Activated naive CD8-positive, alpha-beta T cell treated with anti-CD3 and anti-CD28 coated beads, Interleukin-2, amount 10 ng/mL, durations not matched to agents 7 days and 5 days (primary cell): ENCODE measurements at places on chromosomes 6 and 20. TPM values are rescaled to one million over a fixed set of nuclear protein-coding genes. Genes with fewer than 3 reads are reported as not detected.

ZSCAN23 gene
- total RNA-seq, result 1.3 TPM

PRR3 gene
- total RNA-seq, result 22.5 TPM

- no peak for DNase-seq
Measured at GRCh38 chr6:44258921-44259320, 1.6 kb upstream of the SLC35B2 start.

DNA sequence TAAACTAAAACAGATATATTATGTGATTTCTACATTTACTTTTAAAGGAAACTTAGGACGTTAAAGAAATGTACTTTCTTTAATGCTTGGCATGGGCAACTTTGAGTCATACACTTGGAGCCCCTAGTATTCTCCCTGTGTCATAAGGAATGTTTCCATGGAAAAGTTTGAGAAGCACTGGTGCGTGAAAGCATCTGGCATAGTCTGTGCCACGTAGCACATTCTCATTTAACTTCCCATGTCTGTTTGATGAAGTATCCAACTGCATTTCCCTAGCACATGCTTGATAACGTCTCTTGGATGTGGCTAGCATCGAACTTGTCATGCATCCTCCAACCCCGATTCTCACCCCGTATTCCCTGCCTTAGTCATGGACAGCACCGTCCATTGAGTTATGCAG is 172.0 kb downstream of the TBC1D7 start:
- no peak for DNase-seq

DNA sequence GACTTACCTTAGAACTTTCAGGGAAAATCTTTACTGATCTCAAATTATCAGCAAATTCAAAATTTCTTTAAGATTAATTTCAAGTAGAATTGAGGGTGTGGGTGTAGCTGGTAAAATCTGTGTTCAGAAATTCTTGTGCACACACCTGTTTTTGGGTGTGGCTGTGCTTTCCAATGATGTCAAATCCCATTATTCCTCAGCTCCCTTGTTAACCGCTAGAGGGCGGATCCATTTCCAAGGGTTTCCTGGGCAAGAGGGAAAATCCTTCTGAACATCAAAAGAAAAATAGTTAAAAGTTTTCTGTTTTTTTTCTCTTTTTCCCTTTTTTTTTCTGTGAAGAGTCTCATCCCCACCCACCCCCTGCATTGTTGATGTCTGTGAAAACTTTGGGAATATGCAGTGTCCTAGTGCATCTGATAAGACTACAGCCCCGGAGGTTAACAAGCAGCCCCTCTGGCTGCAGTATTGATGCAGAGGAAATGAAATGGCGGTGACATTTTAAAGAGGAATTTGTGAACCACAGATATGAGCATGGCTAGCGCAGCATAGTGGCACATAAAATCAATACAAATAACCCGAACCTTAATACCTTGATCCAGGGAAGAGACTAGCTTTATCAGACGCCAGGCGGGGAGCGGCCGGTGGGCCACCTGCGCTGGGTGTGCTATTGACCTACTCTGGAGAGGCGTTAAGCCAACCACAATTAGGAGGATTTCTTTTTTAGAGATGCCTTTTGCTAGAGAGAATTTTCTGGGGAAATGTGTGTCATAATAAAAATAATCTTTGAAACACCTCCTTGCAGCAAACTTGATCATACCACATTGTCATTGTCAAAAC is 130.9 kb downstream of the FOXA2 start:
- DNase-seq, result no peak

DNA sequence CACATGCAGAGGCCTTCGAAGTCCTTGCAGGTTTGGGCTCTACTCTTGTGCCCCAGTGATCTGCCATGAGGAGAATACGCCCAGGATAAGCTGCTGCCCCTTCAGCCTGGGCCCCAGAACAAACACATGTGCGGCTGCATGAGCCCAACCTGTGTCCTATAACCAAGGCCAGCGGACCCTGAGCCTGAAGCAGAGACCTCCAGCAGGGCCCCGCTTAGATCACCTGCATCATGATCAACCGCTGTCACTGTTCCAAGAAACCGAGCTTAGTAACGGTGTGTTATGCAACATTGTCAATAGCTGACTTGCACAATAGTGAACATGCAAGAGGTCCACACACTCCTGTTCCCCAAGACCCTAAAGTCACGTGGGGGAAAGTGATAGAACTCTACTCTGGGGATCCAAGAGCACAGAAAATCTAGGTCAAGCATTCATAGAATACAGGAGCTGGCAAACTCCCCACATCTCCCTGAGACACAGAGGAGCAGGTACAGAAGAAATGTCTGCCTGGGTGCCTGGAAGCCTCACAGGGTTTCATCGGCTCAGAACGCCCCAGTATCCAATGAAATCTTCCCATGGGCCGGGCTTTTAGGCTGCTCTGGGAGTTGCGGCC is 136.2 kb downstream of the BMP7 start:
- DNase-seq, result no peak

DNA sequence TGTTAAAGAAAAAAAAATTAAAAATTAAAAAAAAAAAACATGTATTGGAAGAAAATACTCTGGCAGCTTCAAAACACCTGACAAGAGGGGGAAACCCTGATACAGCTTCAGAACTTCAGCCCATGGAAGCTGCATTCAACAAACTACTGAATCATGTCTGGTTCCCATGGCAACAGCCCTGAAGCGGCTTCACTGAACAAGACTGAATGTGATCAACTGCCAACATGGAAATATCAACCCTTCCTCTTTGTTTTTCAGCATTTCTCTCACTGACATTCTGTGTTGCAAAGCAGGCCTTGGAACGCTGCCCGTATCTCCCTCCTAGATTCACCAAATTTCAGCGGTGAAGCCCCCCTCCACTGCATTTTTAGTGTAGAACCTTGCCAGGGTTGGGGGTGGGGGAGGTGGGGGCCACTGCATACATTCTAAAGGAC is 91.3 kb upstream of the SHLD1 start:
- DNase-seq, result no peak

GRCh38 chr6:44219053-44219814 is 2.5 kb downstream of the MYMX start:
- peak; percentile 56 for DNase-seq

DNA sequence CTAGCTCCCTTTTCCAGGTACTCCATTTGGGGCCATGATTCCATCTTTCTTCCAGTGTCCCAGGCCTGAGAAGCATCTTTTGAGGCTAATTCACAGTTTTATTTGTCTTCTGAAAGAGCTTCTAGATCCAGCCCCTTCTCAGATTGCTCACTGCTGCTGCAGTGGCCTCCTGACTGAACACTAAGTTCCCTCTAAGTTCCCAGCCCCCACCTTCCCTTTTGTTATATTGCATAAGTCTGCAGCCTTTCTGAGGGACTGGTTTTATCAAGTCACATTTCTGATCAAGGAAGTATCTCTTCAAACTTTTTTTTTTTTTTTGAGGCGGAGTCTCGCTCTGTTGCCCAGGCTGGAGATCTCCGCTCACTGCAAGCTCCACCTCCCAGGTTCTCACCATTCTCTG is 10.7 kb downstream of the MAPRE1 start:
- DNase-seq, result no peak

- no peak for DNase-seq
Measured at GRCh38 chr6:37546141-37546871, 46.6 kb upstream of the CCDC167 start.

GRCh38 chr6:12034349-12034748 is 22.2 kb downstream of the HIVEP1 start:
- no peak for DNase-seq

- DNase-seq, result no peak
Measured at GRCh38 chr20:44027343-44028002, 112.8 kb downstream of the TOX2 start.

DNA sequence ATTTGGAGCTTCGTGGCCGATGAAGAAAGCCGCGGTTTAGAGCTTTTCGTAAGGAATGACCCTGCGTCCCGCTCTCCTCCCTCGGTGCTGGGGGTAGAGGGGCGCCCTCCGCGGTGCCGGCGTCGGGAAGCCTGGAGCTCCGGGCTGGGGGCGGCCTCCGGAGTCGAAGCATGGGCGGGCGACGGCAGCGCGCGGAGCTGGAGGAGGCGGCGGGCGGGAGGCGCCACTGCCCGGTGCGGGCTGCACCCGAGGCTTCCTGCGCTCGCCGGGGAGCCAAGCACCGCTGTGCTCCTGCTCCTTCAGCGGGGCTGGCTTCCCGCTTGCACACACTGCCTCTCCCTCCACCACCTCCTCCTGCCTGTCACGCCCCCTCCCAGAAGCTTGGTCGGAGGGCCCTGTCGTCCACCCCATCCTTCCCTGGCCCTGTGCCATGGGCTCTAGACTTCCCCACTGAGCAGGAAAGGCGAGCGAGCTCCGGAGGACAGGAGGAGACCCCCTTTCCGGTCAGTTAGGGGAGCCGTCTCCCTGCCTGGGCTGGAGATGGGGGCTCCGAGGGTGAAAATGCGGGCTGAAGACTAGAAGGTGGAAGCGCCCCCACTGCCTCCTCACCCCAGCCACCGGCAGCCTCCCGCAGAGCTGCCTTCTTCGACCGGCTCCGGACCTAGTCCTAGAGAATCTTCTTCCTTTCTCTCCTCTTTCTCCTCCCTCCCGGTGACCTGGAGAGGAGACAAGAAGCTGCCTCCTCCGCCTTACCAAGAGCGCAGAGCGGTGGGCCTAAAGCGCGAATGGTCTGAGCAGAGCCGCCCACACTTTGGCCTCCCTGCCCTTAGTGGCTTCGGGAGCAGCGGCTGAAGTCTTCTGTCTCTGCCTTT is 1.8 kb downstream of the CDH4 start:
- no peak for DNase-seq

DNA sequence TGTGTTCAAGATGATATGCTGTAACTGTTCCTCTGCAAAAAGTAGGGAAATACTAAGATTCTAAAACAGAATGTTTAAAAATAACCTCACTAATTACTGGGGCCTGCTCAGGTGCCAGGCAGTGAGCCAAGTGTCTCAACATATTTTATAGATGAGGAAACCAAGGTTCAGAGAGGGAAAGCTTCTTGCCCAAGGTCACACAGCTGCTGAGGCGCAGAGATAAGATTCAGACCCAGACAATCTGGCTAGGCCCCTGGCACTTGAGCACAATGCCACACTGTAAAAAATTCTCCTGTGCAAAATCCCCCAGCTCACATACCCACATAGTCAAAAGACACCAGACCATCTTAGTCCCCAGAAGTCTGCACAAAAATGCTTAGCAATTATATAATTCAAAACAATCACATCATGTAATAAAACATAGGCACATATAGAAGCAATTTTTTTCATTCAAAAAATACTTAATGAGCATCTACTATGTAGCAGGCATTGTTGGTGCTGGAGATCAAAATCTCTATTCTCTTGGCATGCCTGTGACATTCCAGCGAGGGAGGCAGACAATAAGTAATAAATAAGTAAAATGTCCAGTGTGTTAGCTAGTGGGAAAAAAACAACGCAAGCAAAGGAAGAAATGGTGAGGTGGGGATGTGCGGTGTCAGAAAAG is 10.3 kb downstream of the PREX1 start:
- no peak for DNase-seq

- DNase-seq, result no peak
Measured at GRCh38 chr6:30724906-30725667, 4.9 kb downstream of the TUBB start.

DNA sequence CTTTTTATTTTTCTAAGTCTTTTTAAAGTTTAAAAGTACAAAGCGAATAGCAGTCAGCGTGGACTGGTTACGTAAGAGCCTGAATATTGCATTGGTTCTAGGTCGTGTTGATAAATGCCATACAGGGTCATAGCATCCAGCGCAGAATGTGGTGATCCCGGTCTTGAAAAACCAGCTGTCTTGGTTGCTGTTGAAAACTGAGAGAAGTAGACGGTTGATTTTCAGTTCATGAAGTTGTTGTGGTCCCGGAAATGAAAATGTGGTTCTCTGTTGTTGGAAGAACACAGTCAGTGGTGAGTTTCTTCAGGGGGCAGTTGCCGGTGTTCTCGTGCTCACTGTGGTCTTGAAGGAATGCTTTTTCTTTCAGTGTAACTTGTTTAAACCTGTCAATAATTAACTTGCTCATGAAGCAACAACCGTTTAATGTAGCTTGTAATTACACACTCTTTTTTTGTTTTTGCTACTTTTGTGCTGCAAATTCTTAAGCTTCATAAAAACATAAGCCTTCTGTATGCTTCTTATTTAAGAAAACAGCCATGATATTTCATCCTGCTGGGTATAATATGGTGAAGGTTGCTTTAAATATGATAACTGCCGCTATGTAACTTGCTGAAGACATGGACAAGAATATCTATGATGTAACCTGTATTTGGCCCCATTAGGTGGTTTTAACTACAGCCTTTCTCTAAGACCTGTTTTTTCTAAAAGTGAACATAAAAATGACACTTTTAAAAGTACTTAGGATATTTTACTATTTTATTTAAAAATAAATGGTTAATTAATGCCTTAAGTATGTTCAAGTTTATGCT is 64.8 kb upstream of the KIF25 start:
- DNase-seq, result no peak
